ENCODE measurements at places on chromosomes 12 and 14.

- DNase-seq: no peak
These were observed 33.5 kb upstream of the ATP2A2 start for GRCh38 chr12:110247340-110248095.

DNA sequence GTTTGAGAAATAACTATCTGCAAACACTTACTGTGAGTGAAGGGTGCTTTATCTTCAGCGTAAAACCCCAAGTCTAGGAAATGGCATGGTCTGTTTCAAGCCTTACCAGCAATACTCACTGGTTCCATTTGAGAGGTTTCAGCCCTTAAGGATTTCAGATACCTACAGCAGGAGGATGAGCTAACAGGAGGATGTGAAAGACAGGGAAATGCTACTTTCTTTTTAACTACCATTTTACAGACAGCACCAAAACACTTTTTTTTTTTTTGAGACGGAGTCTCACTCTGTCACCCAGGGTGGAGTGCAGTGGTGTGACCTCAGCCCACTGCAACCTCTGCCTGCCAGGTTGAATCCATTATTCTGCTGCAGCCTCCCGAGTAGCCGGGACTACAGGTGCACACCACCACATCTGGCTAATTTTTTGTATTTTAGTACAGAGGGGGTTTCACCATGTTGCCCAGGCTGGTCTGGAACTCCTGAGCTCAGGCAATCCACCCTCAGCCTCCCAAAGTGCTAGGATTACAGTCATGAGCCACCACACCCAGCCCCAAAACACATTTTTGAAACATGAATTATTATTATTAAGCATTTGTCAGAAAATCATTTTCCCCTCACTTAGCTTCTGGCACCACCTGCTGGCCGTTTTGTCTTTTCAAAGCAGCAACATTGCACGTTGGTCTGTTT is 4.6 kb downstream of the MTRFR start:
- DNase-seq: peak; percentile 61

GRCh38 chr12:1993871-1994371 is 10.3 kb downstream of the DCP1B start:
- DNase-seq: peak; percentile 85

DNA sequence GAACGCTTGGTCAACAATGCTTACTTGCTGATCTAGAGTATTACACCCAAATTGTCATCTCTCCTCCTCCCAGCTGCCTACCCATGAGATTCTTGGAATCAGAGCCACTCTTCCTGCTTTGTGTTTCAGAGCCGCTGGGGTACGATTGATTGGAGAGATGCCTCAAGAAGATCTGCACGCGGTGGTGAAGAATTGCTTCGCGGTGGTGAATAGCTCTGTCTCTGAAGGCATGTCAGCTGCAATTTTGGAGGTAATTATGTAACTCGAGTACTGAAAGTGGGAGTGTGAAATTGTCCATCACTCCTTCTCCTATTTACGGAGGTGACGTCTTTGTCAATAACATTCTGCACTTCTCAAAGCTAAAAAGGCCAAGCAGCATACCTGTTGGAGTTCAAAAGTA is 93.9 kb downstream of the GLT1D1 start:
- no peak for DNase-seq

- no peak for DNase-seq
These were observed 14.4 kb downstream of the POLE2 start for GRCh38 chr14:49673586-49673985.

DNA sequence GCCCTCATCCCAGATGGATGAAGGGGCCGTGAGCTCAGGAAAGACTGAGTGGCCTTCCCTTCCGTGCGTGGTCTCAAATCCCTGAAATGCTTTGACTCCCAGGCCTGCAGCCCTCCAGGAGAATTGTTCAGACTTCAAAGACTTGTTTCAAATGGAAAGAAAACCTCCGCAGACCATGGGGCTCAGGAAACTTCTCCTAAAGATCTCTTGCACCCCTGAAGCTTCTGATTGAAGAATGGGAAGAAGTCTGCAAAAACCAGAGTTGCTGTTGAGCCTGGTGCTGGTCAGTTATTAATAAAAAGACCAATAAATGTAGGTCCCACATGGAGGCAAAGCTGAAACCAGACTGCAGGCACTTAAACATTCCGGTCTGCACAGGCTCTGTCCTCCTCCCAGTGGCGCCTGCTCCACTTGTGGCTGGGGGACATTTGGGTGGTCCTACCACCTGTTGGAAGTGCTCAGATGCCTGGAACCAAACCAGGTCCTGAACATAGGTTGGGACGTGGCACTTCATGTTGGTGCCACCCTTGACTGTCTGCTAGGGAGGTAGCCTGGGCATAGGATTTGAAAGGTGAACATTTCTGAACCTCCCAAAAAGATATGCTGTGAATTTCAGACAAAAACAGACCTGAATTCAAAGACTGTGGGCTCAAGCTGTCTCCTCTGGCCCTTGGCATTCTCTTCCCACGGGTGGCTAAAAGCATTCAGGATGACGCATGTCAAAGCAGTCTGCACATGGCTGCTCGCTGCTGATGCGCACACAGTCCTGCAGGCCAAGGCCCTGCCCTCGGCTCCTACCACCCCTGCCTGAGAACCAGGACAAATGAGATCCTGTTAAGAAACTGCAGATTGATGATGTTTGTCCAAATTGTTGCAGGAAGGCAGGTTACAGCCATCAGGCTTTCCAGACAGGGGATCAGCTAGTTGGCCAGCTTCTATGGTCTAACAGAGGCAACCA is 36.2 kb upstream of the MEG3 start:
- DNase-seq: no peak

DNA sequence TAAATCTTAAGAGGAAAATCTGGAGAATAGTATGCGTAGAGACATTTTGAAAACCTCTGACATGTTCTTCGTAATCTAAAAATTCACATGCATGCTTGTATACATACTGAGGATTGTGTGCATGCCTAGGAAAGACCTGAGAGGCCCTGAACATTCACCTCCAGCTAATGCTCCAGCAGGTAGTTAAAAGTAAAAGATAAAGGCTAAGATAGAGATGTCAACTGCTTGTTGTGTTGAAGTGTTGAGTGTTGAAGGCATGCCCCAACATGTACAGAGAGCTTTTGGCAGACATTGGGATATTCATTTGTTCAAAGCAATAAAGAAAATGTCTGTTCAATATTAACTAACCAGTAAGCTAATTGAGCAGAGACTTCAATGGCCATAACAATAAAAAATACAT is 118.6 kb upstream of the SYT1 start:
- DNase-seq: no peak

DNA sequence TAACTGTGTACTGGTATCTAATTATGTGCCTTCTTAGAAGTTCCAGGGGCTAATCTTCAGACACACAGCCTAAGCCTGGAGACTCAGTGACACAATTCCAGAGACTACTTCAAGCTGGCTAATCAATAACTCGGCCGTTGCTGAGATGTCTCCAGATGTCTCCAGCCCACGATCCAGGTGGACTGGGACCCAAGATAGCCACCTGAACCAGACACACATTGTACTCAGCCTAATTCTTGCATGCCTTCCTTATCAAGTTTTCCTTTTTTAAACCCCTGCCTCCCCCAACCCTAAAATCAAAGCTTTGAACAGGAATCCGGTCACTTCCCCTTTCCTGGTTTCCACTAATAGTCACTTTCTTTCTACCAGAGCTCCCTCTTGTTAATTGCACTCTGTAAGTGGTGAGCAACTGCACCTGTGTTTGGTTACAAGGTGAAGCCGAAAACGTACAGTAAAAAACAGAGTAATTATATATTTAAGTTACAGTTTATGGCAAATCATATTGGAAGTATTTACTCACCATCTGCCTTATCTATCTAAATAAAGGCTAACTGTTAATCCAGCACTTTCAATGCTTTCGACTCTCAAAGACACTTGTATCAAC is 39.8 kb upstream of the PTGDR start:
- no peak for DNase-seq

DNA sequence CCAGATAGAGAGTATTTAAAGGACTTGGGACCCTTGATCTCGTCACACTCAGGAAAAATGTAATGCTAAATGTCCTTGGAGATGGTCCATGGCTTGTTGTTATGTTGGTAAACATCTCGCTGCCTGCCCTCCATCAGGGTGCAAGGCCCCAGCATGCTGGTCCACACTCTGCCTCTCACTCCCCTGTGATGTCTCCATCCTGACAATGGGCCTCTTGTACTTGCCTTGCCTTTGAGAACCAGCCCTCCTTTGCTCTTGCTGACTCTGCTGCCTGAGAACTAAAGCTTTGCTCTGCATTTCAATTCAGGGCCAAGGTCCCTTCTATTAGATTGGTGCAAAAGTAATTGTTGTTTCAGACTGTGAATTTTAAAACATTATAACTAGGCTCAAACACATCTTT is 131.0 kb upstream of the LMNTD1 start:
- no peak for DNase-seq

GRCh38 chr12:89709157-89709994 is 738 bp upstream of the ATP2B1 start:
- peak; percentile 99 for DNase-seq

DNA sequence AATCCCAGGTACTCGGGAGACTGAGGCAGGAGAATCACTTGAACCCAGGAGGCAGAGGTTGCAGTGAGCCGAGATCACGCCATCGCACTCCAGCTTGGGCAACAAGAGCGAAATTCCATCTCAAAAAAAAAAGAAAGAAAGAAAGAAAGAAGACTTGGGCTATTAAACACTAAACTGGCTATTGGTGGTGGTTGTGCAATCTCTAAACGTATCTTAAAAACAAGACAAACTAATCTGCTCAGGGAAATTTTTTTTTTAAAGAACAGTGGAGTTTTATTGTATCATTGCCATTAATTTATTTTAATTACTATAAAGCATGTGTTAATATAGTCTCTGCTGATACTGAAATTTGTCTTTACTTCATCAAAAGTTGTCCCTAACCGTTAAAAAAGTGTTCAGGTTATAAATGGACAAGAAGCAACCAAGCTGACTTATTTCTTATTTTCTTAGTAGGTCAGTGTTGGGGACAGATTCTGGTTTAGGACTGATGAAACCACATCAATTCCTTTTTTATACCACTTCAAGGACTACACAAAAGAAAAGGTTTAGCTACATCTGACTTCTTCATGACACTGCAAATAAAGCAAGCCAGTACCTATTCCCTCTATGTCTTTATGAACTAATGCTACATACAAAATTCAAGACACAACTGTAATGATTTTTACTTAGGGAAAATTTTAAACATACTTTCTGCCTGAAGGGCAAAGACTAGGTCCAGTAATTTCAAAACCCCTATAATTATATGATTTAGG is 68.7 kb upstream of the KRAS start:
- DNase-seq: no peak

- peak; percentile 51 for DNase-seq
These were observed 66.4 kb upstream of the BDKRB2 start for GRCh38 chr14:96138241-96138640.

GRCh38 chr14:89417465-89418225 is 612 bp upstream of the FOXN3 start:
- DNase-seq: peak; percentile 64

- peak; percentile 86 for DNase-seq
These were observed 67.0 kb downstream of the C2CD5 start for GRCh38 chr12:22477166-22477893.

GRCh38 chr14:69879175-69880043 is at the start of gene SMOC1:
SMOC1 (plus strand) TSS chr14:69879416; CDS start chr14:69879679, 263 bp downstream.
- DNase-seq: no peak

DNA sequence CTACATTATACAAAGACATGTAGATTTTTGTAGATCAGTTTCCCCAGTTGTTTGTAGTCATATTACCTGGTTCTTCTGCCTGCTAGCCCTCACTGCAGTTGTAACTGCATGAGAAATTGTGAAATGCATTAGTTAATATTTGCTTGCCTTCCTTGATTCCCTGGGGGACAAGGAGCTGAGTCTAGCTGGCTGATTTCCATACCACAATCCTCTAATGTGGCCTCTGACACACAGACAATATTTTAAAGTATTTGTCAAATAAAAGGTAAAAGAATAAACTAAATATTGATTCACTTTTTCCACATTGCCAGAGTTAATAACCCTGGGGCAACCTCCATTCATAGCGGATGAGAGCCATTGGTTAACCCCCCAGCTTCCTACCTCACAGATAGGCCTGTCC is 128.8 kb upstream of the TMEM132C start:
- DNase-seq: no peak

- DNase-seq: peak; percentile 5
These were observed 11.3 kb upstream of the FAM222A start for GRCh38 chr12:109702111-109702841.

DNA sequence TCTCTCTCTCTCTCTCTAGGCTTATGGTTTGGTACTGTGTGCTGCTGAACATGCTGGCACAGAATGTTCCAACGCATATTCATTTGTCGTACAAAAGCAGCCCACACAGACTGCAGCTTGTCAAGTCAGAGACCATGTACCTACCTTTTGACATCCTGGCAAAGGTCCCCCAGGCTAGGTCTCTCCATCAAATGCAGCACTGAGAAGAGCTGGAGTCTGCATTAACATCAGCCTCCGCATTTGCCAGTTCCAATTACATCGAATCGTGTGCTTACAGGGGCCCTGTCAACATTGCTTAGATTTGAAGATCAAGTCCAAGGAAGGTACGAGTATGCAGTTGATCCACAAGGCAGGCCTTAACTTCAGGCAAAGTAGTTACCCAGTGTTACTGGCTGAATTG is 47.9 kb downstream of the GPR135 start:
- no peak for DNase-seq

GRCh38 chr12:117832459-117833457 is 136.0 kb downstream of the KSR2 start:
- peak; percentile 89 for DNase-seq

DNA sequence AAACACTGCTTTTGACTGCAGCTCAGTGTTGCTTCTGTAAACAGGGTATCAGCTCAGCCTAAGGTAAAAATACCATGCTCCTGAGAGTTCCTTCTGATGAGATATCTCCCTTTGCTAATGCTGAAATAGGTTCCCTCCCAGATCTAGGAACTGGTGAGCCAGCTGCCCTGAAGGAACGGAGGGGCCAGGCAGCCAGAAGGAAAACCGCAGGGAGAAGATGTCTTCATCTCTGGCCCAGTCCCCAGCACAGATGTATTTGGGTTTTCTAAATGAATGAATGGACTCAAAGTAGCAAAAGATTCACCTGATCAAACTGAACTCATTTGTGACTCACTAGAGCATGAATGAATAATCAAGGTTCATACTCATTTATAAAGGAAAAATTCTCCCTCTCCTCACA is 247.8 kb downstream of the MSRB3 start:
- DNase-seq: peak; percentile 55

- no peak for DNase-seq
These were observed 11.5 kb upstream of the OR11G2 start for GRCh38 chr14:20179218-20179617.

GRCh38 chr14:64702493-64703394 is 1.5 kb upstream of the PLEKHG3 start:
- no peak for DNase-seq

DNA sequence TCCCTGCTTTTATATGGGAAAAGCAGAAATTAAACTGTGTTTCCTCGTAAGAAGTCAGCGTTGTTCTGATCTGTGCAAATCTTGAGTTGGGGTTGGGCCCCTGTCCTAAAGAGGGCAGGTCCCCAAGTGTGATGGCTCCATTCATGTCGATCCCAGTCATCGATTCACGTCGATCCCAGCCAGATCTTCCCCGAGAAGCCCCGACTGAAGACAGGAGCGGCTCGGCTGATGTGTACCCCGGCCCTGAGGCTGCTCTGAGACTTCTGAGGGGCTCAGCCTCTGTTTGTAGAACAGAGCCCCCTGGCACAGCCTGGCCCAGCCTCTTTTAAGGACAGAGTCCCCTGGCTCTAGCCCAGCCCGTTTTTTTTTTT is 9.3 kb downstream of the PGAM5 start:
- no peak for DNase-seq

- DNase-seq: no peak
These were observed 155.6 kb downstream of the MON2 start for GRCh38 chr12:62622177-62622576.

GRCh38 chr12:64673490-64674169 is 63.3 kb downstream of the RASSF3 start:
- no peak for DNase-seq

GRCh38 chr14:79420725-79421124 is 790.6 kb downstream of the DIO2 start:
- no peak for DNase-seq

Data from EH (cell line).